ENCODE measurements at places on chromosomes 4 and X.

DNA sequence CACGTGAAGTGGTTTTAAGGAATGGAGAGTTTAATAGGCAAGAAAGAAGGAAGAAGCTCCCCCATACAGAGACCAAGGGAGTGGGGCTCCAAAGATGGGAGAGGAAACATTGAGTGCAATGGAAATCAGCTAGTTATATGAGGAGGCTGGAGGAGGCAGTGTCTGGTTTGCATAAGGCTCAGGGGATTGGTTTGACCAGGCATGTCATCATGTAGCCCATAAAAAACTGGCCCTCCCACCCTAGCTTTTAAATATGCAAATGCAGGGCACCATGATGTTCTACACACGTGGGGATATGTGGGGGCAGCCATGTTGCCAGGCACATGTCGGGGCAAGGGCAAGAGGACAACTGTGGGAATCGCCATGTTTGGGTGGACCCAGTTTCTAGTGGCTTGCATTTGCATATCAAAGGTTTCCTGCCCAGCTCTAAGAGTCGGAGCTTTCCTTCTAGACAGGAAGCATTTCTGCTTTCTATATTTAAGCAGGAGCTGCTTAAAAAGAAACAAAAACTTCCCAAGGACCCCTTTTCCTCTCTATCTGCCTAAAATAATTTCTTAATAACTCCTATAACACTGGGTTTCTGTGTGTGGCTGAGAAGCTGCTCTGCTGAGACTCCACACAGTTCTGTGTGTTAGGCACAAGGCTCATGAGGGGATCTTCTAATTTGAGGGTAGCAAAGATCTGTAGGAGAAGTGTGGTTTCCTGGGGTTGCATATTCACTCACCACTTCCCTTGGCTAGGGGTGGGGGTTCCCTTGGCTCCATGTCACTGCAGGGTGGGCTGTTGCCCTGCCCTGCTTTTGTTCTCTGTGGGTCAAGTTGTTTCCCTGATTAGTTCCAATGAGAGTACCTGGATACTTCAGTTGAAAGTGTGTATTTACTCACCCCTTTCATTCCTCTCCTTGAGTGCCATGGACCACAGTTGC lies 113.5 kb downstream of the VSIG4 start:
- no peak for DNase-seq

DNA sequence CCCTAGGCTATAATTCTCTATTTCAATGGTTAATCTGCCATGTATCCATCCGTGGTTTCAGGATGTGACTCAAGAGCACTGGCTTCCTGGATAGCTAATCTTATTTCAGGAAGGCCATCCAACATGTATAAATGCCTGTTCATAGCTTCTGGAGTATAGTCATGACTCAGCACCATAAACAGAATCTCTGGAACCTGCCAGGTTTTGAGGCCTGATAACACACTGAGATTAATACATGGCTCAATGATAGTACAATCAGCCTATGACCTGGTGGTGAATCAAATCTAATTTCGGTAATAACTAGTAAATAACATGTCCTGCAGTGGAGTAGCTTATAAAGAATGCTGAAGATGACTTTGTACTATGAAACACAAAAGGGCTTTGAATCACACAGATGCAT lies 5.7 kb upstream of the IL13RA2 start:
- peak; percentile 15 for DNase-seq

DNA sequence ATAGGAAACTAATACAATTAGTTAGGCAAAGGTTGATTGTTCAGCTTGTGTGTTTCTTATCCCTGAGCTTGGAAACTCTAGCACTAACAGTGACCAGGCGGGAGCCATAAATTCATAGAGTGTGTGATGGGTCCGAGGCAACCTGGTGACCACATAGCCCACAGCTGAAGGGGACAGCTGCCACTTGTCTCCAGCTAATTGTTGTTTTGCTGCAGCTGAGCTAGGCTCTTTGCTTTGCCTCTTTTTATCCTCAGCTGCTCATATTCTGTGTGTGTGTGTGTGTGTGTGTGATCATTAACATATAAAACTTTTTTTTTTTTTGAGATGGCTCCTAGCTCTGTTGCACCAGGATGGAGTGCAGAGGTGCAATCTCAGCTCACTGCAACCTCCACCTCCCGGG lies 53.2 kb downstream of the DOCK11 start:
- no peak for DNase-seq

- no peak for DNase-seq
These were observed 49.7 kb upstream of the NAP1L5 start for GRCh38 chr4:88747351-88747750.

GRCh38 chr4:7766661-7767345 lies 172.9 kb downstream of the AFAP1 start:
- DNase-seq, result no peak

DNA sequence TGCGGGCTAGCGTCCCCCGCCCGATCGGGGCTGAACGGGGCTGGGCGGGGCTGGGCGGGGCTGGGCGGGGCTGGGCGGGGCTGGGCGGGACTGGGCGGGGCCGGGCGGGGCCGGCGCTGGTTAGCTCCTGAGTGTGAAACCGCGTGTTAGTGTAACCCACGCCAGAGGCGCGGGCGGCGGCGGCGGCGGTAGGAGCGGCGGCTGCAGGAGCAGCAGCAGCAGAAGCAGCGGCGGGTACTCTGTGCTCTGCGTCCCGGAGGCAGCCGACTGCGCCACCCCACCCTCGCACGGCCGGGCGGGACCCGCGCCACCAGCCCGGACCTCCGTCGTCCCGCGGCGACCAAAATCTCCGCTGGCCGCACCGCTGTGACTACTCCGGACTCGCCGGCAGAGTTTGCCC lies 128.1 kb downstream of the LAS1L start:
- DNase-seq, result no peak

- DNase-seq, result peak; percentile 68
These were observed 295.2 kb upstream of the AGA start for GRCh38 chr4:177737387-177737940.

GRCh38 chrX:15206306-15206705 lies 63.6 kb downstream of the ASB9 start:
- DNase-seq, result no peak

DNA sequence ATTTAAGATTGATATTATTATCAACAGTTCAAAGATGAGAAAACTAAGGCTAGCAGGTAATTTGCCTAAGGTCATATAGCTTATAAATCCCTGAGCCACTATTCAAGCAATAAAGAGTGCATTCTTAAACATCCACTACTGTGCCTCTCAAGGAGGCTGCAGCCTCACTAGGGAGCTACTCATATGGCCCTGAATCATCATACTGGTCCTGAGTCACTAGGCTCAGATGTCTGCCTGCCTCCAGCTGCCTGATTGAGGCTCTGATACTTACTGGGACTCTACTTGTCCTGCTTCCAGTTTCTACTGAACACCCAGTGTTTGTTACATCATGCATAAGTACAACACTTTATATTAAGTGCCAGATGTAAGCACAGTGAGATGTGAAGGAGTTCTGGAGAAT lies 110.7 kb downstream of the AASDH start:
- no peak for DNase-seq

DNA sequence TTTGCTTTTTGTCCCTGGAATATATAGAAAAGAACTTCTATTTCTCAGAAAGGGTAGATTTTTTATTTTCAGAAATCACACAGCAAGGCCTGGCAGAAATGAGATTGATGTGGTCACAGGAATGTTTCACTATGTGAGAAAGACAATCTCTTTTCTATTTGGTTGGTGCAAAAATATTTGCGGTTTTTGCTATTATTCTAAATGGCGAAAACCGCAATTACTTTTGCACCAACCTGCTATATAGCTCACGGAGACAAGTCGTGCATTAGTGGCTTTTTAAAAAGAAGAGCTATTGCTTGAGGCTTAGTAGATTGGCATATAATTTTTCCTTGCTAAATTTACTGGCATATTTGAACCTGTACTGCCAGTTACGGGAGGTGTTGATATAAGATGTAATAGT lies 100.4 kb downstream of the ITM2A start:
- no peak for DNase-seq

GRCh38 chrX:153851981-153852380 lies 21.6 kb upstream of the PDZD4 start:
- DNase-seq, result no peak

GRCh38 chr4:4443821-4444220 lies 56.9 kb downstream of the NSG1 start:
- peak; percentile 14 for DNase-seq

- no peak for DNase-seq
These were observed 9.1 kb downstream of the NSG1 start for GRCh38 chr4:4395849-4396627.

DNA sequence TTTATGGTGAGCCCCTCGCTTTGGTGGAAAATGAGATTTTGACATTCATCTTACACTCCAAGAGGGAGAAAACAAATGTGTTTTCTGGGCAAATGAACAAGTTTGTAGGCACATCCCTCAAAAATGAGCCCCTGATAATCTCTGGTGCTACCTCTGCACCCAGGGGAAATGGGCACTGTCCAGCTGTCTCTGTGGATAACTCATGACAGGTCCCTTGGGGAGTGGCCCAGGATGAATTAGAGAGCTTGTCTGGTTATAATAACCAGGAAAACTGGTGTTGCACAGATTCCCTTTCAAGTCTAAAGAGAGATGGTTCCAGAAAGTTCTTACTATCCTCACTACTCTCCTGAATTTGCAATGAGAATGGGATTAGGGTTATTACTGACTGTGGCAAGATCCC lies 7.5 kb downstream of the RASL11B start:
- no peak for DNase-seq

DNA sequence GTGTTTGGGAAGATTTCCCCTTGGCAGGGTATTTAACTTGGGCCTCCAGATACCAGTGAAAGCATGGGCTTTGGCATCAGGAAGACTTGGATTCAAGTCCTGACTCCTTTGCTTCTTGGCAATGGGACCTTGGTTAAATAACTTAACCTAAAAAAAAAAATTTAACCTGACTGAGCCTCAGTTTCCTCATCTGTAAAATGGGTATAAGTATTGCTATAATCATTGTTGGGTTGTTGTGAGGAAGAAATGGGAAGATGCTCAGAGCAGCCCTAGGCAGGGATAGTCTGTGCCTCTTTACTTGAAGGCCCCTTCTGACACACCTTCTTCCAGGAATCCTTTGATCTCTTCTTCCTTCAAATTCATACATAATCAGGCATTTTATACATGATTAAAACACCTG lies 70.3 kb downstream of the ZCCHC12 start:
- DNase-seq, result no peak

- no peak for DNase-seq
These were observed 1.4 kb downstream of the SEL1L3 start for GRCh38 chr4:25861280-25861950.

DNA sequence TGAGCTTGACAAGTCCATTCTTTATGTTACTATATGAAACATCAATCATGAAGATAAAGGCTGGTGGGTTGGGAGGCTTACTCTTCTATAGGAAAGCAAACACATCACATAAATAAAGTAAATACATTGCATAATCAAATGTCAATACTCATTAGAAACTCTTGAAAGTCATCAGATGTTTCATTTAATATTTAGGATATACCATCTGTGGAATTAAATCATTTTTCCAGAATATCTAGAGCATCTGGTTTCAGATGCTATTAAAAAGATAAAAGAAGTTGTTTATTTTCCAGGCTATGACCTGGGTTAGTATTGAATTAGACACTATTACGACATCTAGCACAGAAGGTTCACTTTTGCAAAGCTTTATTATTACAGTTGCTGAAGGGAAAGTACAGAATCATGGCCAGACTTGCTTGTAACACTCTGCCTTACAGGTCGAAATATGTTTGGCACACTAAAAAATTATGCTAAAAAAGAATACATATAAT lies 72.6 kb downstream of the METTL14 start:
- DNase-seq, result no peak

DNA sequence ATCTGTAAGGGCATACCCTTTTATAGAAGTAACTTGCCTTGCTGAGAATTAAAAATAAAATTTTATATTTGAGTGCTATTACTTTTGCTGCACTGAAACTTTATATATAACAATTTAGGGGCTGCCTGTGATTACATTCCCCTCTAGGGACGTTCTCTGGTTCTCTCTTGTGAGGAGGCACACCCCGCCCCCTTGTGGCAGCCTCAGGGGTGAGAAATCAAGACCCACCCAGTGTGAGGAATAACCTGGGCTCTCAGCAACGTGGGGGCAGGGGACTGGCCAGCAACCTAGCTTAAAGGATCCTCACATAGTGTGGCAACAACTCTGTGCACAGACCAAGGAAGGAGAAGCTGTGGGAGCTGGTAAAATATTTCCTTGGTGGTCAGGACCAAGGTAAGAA lies 43.7 kb downstream of the MAGEA9 start:
- peak; percentile 0 for DNase-seq

DNA sequence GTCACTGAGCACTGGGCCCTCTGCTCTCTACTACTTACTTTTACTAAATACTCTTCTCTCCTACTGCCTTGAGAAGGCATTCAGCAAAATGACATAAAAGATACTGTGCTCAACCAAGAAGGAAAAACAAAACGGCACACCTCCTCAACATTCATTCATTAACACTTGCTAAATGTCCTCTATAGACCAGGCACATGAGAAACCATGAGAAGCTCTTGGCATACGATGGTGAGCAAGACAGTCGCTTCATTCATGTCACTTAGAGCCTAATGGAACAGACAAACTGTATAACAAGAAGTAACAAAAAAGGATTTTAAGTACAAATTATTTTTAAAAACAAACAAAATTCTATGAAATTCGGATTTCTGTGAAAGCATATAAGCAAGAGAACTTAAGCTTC lies 38.7 kb downstream of the COL25A1 start:
- no peak for DNase-seq

GRCh38 chr4:55588160-55588559 lies 3.9 kb downstream of the PDCL2 start:
- DNase-seq, result no peak

- DNase-seq, result no peak
These were observed 1092.3 kb downstream of the ARAP2 start for GRCh38 chr4:35151816-35152572.

DNA sequence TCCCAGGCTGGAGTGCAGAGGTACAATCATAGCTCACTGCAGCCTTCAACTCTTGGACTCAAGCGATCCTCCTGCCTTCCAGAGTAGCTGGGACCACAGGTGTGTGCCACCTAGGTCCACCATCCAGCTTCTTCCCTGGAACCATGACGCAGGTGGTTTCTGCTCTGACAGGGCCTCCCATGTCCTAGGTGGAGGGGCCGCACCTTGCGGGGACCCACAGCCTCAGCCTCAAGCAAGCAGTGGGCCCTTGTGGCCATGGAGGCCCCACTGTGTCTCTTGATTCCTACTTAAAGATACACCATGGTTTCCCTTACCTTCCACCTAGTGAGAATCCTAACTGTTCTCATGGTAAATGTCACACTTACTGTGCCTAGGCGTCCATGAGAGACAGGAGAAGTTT lies 6.9 kb upstream of the GPR78 start:
- no peak for DNase-seq

GRCh38 chrX:149433051-149433450 lies 72.1 kb downstream of the IDS start:
- DNase-seq, result no peak

- no peak for DNase-seq
These were observed 154.9 kb upstream of the NUDT6 start for GRCh38 chr4:123077330-123077729.

Measured in kidney glomerular epithelial cell (primary cell).